ENCODE measurements at places on chromosomes 1 and 21.

- DNase-seq: no peak
Measured at GRCh38 chr21:45420061-45421041, 15.4 kb downstream of the COL18A1 start.

DNA sequence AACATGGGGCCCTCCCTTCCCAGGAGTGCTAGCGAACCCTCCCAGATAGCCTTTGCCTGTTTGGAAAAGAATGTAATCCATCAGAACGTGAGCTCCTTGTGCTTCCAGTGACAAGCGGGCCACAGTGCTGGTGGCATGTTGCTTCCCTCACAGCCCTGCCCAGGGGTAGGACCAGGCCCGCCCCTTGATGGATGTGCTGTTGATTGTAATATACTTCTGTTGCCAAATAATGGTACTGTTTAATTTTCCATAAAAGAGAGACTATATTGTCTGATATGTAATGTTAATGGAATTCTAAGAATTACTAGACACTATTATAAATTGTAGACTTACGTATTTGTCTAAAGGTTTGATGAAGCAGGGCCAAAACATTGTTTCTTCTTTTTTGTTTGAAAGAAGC, 16.4 kb downstream of the ATP5PO start:
- DNase-seq: no peak

- DNase-seq: no peak
Measured at GRCh38 chr1:79896140-79896539, 889.6 kb upstream of the ADGRL4 start.

DNA sequence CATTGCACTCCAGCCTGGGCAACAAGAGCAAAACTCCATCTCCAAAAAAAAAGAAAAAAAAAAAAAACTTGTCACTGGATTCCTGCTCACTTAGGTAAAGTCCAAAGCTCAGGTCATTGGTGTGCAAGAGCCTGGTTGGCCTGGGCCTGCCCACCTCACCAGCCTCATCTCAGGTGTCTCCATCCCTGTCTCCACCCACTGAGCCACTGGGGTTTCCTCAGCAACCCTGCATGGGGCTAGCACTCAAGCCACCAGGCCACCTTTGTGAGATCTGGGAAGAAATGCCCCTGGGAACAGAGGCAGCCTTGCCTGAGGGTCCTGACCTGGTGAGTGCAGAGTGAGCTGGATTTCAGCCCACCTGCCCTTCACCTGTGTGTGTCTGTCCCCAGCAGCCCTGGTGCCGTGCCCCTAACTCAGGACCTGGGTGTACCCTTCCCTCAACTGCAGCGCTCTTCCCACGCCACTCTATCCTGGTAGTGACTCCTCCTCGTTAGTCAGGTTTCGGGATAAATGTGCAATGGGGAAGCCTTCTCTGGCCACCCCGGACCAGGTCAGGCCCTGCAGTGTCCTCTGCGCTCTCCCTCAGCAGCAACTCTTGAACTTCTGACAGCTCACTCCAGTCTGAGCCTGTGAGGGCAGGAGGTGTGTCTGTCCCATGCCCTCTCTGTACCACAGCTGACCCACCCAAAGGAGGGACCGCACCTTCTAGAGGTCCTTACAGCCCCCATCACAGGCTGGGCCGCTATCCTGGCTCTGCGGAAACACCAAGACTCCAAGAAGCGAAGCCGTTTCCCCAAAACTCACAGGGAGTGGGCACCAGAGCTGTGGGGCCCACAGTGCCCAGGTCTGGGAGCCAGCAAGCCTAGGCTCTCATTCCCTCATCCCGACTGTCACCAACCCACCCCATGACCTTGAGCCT, 3.3 kb downstream of the PDZK1IP1 start:
- DNase-seq: no peak

DNA sequence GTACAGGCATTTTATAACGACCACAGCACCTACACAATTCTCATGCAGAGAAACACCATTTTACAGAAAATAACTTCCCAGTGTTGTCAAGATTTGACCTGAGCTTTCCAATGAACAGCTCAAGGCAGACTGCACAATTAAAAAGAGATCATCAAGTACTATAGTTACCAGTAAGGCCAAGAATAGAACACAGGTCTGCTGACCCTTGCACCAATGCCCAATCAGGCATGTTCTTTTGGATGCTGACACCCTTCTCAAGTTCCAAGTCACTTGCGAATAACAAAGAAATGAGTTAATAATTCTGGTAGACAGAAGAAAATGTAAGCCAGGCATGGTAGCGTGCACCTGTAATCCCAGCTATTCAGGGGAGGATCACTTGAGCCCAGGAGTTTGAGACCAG, 101.9 kb downstream of the SLC45A1 start:
- DNase-seq: no peak

GRCh38 chr21:36461918-36462486, 17.9 kb downstream of the CLDN14 start:
- no peak for DNase-seq

DNA sequence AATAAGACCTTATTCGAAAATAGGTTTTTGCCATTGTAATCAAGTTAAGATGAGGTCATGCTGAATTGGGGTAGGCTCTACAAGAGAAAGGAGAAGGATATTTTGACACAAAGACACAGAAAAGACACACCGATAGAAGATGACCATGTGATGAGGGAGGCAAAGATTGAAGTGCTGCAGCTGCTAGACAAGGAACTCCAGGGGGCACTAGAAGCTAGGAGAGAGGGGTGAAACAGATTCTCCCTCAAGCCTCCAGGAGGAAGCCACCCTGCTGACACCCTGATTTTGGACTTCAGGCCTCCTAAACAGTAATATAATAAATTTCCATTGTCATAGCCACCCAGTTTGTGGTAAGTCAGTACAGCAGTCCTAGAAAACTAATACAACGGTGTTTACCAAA, 506.8 kb upstream of the CAMK1G start:
- DNase-seq: no peak

DNA sequence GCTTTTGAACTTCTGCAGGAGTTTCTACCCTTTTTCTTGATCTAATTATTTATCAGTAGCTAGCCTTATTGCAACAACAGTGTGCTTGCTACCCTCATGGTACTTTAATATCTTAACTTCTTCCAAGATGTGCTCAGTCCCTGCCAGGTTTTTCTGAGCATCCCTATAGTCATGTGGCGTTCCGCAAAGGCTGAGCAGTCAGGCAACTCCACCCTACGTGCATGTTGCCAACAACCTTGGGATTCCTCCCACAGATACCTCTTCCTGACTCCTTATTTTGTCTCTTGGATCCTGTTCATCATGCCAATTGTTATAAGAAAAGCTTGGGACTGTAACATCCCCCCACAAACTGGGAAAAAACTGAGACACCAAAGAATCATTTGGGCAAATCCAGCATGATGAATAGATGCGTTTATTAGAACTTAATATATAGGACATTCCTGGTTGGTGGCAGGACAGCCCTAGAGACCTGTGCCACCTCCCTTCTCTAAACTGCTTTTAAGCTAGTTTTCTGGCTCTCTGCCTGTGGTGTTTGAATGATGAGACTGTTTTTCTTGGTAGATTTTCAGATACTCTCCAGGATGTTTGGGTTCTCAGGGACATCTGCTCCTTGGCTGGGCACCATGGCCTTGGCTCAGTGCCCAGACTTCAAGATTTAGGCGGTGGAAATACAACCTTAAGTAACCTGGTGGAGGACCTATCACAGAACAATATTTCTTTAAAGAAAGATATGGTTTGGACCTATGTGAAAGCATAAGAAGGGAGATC, 27.1 kb upstream of the KCTD3 start:
- no peak for DNase-seq

GRCh38 chr1:57222307-57222706, 201.6 kb downstream of the DAB1 start:
- no peak for DNase-seq

GRCh38 chr1:115911294-115911693, 65.0 kb upstream of the SLC22A15 start:
- no peak for DNase-seq

GRCh38 chr1:70760154-70760553, 287.5 kb downstream of the PTGER3 start:
- no peak for DNase-seq

GRCh38 chr1:30613188-30613587, 110.2 kb downstream of the MATN1 start:
- DNase-seq: no peak

DNA sequence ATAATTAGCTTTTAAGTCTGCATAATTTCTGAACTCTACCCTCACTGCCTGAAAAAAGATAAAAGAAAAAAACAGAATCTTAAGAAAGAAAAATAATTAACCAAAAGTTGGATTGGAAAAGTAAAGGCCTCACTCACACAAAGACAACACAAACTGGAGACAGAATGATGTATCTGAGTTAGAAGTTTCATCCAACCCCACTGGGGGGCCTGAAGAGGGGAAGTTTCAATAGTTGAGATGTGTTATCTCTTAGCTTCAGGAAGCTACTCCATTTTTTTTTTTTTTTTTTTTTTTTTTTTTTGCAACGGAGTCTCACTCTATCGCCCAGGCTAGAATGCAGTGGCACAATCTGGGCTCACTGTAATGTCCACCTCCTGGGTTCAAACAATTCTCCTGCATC, 19.9 kb downstream of the SYDE2 start:
- no peak for DNase-seq

- no peak for DNase-seq
Measured at GRCh38 chr1:167273027-167273800, 52.5 kb downstream of the POU2F1 start.

GRCh38 chr1:84701376-84701775, 11.1 kb upstream of the SSX2IP start:
- no peak for DNase-seq

GRCh38 chr1:116721451-116722007, 32.7 kb upstream of the CD2 start:
- DNase-seq: no peak

- DNase-seq: no peak
Measured at GRCh38 chr1:208528578-208529240, 284.5 kb upstream of the PLXNA2 start.

- DNase-seq: no peak
Measured at GRCh38 chr1:97108179-97108578, 386.6 kb downstream of the PTBP2 start.

DNA sequence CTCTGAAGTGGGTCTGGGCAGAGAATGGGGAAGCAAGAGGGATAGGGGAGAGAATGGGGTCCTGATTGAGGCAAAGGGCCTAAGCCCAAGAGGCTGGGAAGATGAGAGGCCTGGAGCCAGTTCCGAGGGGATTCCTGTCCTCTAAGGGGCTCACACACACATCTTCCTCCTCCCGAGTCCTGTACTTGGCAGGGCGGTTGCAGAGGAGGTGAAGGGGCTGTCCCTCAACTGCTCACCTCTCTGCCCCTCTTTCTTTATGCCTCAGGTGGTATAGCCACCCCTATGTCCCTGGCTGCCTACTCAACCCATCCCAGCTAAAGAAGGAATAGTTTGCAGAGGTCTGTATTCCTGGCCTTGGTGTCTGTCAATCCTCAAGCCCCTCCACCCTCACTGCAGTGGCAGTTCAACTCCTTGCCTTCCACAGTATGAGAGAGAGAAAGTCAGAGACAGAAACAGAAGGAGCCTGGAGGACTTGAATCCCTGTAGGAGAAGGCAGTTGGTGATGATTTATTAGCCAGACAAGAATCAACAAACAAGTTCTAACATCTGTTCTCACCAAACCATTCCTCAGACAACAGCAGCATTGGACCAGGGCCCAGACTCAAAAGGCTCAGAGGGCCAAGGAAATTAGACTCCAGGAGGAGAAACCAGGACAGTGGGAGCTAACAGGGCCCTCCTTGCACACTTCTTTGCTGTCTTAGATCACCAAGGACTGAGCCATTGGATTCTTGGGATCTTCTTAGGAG, 10.7 kb downstream of the SH2D2A start:
- DNase-seq: peak; percentile 33

DNA sequence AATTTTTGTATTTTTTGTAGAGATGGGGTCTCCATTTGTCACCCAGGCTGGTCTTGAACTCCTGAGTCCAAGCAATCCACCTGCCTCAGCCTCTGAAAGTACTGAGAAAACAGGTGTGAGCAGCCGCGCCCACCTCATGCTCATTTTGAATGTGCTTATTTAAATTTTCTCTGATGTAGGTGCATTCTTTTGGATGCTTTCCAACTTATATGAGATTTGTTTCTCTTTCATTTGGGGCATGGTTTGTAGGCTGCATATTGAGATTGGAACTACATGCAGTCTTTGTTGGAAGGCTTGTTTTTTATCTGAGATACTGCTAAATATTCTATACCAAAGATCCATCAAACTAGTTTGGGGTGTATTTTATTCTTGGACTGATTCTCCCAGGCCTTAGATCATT, 81.0 kb upstream of the IVNS1ABP start:
- no peak for DNase-seq

DNA sequence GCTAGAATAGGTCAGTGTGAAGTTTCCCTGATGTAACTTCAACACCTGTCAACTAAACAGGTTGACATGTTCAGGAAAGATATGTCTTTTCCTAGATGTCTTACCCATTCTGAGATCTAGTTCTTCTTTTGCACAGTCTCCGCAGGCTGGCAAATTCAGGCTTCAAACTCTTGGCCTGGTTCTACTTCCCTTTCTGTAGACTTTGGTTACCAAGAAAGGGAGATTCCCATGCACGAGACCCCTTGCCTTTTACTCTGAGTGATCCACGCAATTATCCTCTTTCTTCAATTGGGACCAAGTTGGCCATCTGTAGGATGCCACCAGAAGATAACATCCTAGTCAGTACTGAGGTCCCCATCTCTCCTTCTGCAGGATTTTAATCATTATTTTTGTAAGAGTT, 2.0 kb downstream of the CFAP45 start:
- DNase-seq: no peak

DNA sequence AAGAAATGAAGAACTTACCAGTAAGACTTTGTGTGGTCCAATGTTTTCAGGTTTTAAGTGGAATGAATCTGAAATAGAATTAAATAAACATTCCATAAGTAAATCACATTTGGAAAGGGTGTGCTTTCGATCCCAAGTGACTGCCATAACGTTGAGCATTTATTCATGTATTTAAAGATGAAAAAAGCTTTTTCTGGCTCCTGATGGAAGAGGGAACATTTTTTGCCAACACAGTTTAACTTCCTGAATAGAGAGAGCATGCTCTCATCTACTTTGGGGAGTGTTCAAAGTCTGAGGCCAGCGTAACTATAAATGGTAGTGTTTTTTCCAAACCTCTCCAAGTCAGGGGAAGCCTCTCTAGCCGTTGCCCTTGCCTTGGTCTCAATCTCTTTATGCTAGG, 55.8 kb downstream of the GNG12 start:
- no peak for DNase-seq

DNA sequence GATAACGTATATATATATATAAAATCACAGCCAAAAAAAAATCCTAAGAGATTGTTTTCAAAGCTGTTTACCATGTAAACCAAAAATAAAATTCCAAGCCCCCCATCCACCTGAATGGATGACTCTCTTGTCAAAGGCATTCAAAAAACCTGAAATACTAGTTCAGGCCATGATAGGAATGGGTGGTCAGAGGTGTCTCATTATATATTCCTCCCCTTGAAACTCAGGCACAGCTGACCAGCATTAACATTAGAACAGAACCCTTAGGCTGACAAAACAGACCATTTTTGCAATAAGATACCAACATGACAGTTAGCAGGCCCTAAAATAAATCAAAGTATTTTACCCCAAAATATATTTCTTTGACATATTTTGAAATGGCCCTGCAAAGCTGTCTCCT, 122.5 kb downstream of the DNM3 start:
- DNase-seq: no peak

GRCh38 chr1:92679980-92680379, 104.9 kb downstream of the EVI5 start:
- DNase-seq: no peak

Data from activated T-cell treated with anti-CD3 and anti-CD28 coated beads, Interleukin-2, amount 50 U/mL, for 1 hour (primary cell).